ENCODE measurements at places on chromosomes 2 and 18.

GRCh38 chr2:217219164-217219520 is 359.3 kb upstream of the TNP1 start:
- DNase-seq = no peak

DNA sequence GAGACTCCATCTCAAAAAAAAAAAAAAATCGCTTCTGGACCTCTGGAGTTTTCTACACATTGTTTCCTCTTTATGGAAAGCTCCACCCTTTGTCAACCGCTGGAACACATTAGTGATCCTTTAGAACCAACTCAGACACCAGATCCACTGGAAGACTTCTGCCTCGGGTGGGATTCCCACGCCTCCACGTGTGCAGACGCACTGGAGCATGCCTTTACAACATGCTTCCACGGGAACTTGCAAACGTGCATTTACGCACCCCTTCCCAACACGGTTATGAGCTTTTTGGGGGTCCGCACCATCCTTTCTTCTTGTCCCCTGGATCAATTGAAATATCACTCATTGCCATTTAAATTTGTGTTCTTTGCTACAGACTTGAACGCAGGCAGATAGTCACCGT is 5.1 kb downstream of the CYS1 start:
- no peak for DNase-seq

GRCh38 chr2:112092286-112093041 is 37.4 kb downstream of the TMEM87B start:
- no peak for DNase-seq

DNA sequence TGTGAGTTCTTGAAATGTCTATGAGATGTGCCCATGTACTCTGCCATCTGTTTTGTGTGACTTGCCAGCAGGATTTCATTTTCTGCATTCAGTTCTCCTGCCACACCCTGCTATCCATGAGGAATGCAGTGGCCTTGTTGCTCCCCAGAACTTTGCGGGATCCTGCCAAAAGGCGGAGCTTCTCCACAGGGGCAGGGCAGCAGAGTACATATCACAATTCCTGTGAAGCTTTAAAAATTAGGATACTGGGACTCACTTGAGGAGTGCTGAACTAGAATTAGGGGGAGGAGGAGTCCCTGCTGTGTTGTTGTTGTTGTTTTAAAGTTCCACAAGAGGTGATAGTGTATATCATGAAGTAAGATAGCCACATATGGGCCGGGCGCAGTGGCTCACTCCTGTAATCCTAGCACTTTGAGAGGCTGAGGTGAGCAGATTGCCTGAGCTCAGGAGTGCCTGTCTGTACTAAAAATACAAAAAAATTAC is 76.4 kb downstream of the TANC1 start:
- no peak for DNase-seq

DNA sequence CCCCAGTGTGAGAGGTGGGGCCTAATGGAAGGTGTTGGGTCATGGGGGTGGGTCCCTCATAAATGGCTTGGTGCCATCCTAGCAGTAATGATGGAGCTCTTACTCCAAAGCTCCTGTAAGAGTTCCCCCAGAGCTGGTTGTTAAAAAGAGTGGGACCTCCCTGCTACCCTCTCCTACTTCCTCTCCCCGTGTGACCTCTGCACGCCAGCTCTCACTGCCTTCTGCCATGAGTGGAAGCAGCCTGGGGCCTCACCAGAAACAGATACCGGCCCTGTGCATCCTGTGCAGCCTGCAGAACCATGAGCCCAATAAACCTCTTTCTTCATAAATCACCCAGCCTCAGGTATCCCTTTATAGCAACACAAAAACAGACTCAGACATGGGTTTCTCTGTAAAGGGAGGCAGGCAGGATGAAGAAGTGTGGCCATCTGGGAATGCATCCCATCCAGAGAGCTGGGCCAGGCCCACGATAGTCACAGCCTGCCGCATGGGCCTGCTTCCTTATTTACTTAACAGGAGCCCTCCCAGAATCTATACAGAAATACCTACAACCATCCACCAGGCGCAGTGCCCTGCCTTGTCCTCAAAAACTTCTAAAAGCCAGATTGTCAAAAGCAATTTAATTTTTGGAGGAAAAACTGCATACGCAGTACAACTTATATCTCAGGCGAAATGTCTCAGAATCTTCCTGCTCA is 7.5 kb downstream of the PRLH start:
- DNase-seq = no peak

DNA sequence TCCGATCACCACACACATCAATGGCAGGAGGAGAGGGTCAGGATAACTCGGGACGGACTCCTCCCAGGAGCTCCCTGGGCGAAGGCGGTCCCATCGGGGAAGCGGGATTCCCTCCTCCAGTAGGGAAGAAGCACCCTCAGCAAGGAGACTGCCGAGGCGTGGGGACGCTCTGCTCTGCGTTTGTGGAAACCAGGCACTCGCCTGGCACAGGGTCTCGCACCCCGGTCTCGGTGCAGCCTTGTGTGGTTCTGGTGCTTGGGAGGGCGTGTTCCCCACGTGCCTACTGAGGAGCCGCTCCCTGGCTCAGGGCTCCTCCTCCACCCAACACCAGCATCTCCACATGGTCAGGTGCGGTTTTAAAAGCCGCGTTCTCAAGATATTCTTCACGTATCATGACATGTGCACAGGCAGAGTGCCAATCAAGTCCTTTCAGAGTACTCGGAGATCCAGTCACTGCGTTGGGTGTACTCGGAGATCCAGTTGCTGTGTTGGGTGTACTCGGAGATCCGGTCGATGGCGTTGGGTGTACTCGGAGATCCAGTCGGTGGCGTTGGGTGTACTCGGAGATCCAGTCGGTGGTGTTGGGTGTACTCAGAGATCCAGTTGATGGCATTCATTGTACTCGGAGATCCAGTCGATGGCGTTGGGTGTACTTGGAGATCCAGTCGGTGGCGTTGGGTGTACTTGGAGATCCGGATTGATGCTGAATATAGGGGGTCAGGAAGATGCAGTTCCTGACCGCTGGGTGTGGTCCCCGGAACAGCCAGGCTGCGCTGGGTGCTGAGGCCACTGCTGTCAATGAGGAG is 117.5 kb downstream of the RTP5 start:
- no peak for DNase-seq

DNA sequence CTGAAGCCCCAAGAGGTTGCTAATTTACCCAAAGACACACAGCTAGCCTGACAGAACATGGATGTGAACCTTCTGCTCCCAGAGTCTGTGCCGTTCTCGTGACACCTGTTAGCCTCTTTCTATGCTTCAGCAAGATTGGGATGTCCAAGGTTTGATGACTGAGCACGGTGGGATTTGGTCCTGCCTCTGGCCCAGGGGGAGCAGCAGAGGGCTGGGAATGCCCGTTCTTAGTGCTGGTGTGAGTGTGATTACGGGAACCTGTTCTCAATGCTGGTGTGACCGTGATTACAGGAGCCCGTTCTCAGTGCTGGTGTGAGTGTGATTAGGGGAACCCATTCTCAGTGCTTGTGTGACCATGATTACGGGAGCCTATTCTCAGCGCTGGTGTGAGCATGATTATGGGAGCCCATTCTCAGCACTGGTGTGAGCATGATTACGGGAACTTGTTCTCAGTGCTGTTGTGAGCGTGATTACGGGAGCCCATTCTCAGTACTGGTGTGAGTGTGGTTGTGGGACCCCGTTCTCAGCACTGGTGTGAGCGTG is 67.3 kb upstream of the SNTG2 start:
- no peak for DNase-seq

GRCh38 chr2:43133708-43134570 is 92.5 kb downstream of the ZFP36L2 start:
- no peak for DNase-seq

- no peak for DNase-seq
These were observed 1.2 kb downstream of the RAPH1 start for GRCh38 chr2:203533676-203534591.

DNA sequence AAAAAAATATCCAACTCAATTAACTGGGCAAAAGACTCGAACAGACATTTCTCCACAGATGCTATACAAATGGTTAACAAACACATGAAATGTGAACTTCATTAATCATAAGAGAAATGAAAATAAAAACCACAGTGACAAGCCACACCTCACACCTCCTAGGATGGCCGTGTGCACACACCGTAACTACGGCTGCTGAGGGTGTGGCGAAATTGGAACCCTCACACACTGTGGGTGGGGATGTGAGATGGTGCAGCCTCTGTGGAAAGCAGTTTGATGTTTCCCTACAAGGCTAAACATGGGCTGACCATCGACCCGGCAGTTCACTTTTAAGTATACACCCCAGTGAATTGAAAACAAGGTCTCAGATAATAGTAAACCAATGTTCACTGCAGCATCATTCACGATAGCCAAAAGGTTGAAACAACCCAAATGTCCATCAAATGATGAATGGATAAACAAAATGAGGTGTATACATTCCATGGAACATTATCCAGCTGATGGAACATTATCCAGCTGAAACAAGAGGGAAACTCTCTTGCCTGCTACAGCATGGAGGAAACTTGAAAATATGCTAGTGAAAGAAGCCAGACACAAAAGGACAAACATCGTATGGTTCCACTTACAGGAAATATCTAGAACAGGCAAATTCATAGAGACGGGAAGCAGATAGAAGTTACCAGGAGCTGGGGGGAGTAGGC is 32.2 kb downstream of the ZAP70 start:
- DNase-seq = no peak

DNA sequence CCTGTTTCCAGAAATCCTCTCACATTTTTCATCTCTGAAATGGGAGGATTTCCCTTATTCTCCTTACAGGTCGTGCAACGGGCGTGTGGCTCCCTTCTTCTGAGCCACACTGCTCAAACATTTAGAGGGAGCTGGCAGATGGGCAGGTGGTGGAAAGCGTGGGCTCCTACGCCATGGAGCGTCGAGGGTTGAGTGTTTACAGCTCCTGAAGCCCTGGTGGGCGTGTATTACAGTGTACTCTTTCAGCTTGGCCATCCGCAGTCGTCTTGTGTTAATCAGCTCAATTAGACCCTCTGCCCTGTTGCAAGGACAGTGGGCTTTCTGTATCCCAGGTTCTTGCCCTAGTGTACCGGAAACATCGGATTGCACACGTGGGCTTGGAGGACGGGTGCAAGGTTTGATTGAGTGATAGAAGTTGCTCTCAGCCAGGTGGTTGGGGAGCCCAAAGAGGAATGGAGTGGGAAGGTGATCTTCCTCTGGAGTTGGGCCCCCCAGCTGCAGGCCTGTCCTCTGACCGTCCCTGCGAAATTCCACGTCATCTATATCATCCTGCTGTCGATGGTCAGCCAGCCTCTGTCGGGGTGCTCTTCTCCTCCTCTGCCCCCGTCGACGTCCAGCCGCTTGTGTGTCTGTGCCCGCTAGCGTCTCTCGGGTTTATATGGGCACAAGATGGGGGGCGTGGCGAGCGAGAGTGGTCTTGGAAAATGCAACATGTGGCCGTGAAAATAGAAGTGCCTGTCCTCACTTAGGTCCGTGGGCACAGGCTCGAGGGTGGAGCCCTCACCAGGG is 120.3 kb upstream of the DSEL start:
- no peak for DNase-seq

DNA sequence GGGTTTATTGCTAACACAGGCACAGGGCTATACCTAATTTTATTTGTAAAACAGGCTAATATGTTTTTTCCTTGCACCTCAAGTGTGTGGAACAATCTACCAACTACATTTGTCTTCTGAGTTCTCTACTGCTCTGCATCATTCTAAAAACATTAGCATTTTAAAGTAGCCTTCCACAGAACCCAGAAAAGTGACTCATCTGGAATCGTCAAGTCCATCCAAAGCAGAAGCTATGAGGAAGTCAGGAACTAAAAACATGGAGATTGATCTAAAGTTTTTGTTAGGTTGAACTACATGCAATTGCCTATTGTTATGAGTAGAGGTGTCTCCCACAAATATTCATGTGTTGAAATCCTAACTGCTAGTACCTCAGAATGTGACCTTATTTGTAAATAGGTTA is 70.9 kb downstream of the SUCLG1 start:
- DNase-seq = no peak

DNA sequence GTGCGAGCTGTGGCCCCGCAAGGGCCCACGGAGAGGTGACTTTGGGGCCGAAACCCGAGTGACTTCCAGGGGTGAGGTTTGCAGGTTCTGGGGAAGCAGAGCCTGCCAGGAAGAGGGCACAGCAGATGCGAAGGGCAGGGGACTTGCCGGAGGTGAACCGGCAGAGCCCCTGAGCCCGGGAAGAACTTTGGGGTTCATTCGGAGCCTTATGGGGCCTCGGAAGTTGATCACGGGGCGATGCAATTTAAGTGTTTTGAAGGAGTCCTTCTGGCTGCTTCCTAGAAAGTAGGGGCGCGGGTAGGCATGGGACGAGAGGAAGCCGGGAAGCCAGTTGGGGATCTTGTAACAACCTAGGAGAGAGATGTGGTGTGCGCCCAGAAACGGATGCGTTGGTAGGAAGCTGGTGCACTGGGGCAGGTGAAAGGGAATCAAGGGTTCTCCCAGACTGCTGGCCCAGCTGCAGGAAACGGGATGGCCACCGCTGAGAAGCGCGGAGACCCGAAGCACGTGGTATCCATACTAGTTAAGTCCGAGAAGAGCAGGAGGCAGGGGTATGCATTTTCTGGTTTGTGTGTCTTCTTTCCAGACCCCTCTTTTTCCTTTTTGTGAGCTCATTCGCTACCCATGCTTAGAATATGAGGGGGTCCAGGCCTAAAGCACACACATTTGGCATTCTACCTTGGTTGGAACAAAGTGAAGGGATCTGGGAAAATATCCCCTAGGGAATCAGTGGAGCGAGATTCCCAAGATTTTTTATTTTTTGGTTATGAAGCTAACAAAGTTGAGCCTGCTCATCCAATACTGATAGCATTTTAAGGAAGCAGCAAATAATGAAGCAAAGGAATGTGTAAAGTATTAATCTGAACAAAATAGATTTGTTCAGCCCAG is 758 bp downstream of the SCLY start:
- peak; percentile 30 for DNase-seq

DNA sequence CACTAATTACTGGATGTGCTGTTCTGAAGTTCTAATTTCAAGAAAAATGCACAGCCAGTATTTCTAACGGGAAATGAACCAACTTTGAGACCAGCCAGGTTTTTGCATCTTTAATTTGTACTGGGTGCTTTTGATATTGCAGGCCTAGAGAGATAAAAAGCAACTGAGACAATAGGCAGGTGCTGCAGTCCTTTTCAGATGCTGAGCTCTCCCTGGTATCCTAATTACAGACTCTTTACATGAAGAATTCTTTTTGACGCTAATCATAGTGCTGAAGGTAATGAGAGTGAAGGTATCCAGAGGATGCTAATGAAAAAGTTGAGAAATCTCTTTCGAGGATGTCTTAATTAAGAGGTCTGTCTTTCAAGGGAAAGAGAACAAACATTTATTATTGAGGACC is 85.1 kb downstream of the SERPINB8 start:
- no peak for DNase-seq

DNA sequence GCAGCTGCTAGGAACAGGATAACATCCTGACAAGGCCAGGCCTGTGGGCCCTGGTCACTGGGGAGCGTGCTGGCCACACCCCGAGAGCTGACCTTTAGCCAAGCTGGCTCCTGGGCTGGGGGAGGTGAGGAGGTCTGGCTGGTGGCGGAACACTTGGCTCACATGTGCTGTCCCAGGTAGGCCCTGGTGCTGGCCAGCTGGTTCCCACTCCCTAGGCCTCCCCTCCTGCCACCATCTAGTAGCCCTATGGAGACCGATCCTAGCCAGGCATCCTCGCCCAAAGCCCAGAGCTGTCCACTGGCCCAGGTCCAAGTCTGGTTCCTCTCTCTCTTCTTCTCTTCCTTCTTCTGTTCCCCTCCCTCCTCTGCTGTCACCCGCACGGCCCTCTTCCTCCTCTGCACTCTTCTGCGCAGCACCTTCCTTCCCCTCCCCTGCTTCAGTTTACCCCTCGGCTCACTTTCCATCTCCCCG is 52.4 kb downstream of the TNS1 start:
- DNase-seq = no peak
